ENCODE measurements at places on chromosomes 2 and 18.

- DNase-seq, result no peak
Measured at GRCh38 chr2:183859129-183859528, 734.9 kb downstream of the NUP35 start.

DNA sequence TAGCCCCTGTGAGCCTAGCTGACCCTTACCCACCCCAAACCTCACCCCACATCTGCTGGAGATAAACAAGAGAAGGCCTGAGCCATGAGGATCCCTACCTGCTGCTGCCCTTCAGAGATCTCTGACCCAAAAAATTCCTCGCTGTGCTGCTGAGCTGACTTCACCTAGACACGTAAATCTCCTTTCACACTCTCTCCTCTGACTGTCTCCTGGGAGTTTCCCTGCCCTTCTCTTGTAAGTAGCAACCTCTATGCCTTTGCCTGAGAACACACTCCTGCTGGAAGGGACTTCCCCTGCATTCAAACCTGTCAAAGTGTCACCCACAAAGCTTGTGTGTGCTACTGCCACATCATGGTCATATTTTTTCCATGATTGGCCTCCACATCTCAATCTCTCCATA lies 134.2 kb upstream of the NOL4 start:
- no peak for DNase-seq

GRCh38 chr2:11028407-11028916 lies 116.7 kb downstream of the KCNF1 start:
- DNase-seq, result no peak

DNA sequence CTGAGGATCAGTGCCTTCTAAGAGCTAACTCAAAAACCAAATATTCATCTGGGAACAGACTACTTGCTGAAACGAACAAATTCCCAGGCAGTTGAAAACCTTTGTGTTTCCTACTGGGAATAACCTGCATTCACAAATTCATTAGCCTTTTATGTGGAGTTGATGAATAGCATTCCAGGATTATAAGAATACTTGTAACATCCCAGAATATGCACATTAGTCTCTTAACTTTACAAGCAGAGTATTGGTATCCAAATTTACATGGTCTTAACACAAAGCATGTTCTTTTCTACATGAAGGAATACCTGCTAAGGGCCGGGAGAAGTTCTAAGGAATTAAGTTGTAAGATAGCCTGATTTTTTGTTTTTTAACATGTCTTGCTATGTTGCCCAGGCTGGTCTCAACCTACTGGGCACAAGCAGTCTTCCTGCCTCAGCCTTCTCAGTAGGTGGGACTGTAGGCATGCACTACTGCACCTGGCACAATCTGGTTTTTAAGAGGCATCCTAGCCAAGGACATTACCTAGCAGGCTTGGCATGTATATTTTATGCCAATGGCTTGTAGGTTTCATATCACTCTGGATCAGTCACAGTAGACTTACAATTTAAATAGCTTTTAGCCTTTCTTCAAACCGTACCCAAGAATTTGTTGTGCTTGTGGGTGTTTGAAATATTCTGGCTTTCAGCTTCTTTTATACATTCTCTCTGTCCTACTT lies 50.7 kb downstream of the MGAT5 start:
- DNase-seq, result no peak

GRCh38 chr2:99861376-99861760 lies 281.0 kb downstream of the AFF3 start:
- DNase-seq, result no peak

All from 8988T (cell line).